ENCODE measurements at places on chromosomes 13 and 19.

GRCh38 chr13:40096357-40096901 is 441.0 kb downstream of the COG6 start:
- no peak for DNase-seq

DNA sequence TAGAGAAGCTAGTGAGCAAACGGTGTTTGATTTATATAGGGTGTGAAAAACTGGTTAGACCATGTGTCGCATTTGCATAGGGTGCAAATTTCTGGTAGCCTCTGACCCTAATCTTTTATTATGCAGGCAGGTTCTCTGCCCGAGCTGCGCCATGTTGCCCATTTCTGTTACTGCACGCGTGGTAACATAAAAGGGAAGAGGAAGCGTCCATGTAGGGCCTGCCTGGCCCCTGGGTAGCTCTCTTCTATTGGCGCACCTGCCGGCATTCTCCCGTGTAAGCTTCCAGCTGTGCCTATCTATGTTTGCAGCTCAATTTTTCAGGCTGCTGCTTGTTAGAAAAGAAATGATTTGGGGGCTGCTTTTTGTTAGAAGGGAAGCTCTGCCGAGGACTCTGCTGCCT is 14.0 kb upstream of the CD70 start:
- DNase-seq, result no peak

DNA sequence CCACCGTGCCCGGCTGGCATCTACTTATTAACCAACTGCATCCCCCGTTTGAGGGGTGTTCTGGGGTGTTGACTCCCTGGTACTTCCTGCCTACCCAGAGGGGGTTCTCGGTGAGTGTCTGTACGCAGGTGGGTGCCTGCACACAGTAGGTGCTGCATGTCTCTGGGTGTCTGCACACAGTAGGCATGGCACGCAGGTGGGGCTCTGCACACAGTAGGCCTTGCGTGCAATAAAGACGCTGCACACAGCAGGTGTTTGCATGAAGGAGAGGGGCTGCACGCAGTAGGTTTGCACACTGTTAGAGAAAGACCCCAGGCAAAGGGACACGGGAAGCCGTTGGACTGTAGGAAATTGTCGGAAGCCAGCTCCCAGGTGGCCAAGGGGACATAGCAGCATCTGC is 11.2 kb downstream of the GADD45B start:
- no peak for DNase-seq

- peak; percentile 20 for DNase-seq
Measured at GRCh38 chr13:96011291-96011872, 41.8 kb downstream of the UGGT2 start.

- DNase-seq, result no peak
Measured at GRCh38 chr19:3632739-3633558, 6.4 kb upstream of the CACTIN start.

- peak; percentile 48 for DNase-seq
Measured at GRCh38 chr13:46492946-46493345, 60.0 kb upstream of the LRCH1 start.

DNA sequence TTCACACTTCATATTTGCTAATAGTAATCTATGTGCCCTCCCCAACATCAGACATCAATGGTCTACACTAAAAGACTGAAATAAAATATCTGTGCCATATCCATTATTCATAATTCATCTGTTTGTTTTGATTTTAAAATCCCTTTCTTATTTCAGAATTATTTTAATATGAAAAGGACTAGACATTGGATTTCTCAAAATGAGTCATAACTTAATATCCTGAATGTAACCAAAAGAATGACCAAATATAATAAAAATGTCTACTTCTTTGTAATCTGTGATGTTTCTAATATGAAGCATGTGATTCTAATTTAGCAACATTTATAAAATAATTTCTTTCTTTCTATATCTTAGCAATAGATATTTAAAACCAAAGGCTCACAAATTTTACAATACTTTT is 64.9 kb downstream of the MZT1 start:
- no peak for DNase-seq

DNA sequence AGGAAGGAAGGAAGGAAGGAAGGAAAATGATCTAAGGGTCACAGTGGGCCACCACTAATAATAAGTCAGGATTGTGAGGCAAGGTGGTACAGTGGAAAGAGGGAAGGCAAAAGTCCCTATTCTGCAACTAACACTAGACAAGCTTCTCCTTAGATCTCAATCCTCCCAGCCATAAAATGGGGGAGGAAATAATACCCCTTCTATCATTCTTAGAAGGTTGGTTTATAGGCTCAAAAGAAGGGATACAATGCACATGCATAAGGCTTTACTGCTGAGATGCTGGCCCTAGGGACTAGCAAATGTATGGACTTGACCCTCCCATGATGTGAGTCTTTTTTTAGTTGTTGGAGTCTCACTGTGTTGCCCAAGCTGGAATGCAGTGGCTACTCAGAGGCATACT is 167.7 kb upstream of the ZNF507 start:
- no peak for DNase-seq

DNA sequence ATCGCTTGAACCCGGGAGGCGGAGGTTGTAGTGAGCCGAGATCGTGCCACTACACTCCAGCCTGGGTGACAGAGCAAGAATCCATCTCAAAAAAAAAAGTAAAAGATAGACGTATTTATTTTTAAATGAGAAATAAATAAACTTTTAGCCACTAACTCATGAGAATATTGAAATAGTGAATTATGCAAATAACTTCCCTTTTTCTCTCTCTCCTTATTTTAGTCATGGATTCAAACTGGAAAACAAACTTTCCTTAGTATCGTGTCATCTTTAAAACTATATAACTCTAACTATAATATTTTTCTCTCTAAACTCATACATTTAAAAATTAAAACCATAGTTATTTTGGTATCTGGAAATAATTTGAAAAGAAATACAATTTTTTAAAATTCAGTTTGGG is 96.1 kb downstream of the FRY start:
- no peak for DNase-seq

GRCh38 chr13:37113534-37113933 is 8.1 kb upstream of the CSNK1A1L start:
- no peak for DNase-seq

DNA sequence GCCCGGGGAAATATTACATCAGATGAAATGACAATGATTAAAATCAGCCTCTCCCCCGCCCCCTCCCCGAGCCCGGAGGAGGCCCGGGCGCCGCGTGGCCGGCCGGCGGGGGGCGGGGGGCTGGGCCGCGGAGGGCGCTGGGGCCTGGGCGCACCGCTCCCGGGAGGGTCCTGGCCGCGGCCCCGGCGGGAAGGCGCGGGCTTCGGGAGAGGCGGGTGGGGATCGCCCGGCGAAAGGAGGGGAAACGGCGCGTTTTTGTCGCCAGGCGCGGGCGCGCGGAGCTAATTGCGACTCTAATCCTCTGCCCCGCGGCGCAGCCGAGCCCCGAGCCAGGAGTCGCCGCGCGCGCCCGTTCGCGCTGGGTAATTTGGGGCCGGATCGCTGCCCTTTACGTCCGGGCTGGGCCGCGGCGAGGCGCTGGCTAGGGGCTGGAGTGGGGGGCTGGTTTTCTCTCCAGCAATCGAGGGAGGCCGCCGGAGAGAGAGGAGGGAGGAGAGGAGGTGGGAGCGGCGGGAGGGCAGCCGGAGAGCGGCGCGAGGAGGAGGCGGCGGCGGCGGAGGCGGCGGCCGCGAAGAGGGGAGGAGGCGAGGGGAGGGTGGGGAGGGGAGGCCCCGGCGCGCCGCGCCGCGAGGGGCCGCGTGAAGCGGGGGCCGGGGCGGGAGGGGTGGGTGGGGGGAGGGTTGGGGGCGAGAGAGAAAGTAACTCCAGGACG is at the start of gene KCTD15:
TSS of gene KCTD15 (plus strand) at position 707 of the 712 bp plus-strand sequence. CDS start 3,585 bp downstream, outside the sequence.
- DNase-seq, result peak; percentile 59

GRCh38 chr13:73248154-73248553 is 189.3 kb downstream of the KLF5 start:
- no peak for DNase-seq

- peak; percentile 78 for DNase-seq
Measured at GRCh38 chr13:109784590-109785140, 1.7 kb downstream of the IRS2 start.

DNA sequence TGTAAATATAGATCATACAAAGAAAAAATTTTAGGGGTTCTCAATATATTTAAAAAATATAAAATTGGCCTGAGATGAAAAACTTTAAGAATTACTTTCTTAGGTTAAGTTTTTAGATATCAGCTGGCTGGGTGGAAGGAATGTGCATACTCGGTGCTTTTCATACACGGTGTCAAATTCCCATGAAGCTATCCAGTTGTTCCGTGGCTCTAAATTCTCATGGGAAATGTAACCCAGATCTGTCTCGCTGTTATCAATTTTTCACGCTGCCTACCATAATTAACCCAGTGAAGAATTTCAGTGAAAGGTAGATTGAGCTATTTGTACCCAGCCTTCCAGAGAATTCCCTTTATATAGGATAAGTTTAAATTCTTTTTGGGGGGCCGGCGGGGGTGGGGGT is 11.6 kb upstream of the ZNF835 start:
- no peak for DNase-seq

DNA sequence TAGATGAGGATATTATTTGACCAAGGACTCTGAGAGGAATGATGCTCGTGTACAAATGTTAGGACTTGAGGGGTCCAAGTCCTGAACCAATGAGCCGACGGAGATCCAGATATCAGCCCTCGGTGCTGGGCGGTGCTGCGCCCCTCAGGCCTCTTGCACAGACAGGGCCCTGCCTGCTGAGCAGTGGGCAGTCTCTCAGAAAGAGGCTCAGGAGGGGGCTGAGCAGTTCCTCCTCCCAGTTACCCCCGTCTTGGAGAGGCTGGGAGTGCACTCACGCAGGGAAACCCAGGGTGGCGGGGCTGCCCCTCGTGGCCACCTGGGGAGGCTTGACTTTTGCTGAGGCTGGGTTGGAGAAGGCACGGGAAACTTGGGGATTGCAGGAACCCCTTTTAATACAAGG is 18.4 kb downstream of the TEX29 start:
- no peak for DNase-seq

- no peak for DNase-seq
Measured at GRCh38 chr13:46605825-46606554, 53.0 kb downstream of the LRCH1 start.

DNA sequence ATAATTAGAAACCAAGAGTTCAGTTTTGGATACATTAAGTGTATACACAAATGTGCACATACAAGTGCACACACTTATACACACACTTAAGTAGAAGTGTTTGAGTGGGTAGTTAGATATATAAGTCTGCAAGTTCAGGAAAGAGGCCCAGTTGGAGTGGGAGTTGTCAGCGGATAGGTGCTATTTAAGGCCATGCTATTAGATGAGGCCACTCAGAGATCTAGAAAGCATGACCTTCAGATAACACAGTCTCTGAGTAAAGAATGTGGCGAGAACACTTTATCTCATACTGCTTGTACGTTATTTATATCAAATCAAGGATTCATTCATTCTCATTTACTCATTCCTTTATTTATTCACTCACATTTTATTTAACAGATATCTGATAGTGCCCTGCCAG is 206.2 kb downstream of the POSTN start:
- no peak for DNase-seq

DNA sequence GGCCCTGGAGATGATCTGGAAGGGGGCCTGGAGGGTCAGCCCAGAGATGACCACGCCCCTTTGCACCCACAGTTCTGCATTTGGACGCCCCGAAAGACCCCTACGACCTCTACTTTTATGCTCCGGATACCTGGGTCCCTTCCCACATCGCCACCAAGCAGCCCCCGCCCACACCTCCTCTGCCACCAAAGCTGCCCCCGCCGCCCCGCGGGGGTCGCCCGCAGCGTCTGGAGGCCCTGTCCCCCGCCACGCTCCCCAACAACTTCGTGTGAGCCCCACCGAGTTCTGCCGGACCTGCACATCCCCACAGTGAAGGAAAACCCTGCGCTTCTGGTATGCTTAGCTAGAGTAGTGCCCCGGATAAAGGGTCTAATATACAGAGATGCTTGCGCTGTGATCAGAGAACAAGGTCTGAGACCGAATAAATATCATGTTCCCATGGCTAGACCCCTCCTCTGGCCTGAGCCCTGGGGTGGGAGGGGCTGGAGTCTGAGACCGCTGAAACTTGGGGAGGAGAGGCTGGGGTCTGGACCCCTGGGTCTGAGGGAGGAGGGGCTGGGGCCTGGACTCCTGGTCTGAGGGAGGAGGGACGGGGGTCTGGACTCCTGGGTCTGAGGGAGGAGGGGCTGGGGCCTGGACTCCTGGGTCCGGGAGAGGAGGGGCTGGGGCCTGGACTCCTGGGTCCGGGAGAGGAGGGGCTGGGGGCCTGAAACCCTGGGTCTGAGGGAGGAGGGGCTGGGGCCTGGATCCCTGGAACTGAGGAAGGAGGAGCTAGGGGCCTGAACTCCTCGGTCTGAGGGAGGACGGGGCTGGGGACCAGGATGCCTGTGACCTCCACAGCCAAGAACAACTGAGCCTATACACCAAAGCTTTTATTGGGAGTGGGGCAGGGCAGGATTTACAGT is 3.6 kb downstream of the GFY start:
- no peak for DNase-seq

DNA sequence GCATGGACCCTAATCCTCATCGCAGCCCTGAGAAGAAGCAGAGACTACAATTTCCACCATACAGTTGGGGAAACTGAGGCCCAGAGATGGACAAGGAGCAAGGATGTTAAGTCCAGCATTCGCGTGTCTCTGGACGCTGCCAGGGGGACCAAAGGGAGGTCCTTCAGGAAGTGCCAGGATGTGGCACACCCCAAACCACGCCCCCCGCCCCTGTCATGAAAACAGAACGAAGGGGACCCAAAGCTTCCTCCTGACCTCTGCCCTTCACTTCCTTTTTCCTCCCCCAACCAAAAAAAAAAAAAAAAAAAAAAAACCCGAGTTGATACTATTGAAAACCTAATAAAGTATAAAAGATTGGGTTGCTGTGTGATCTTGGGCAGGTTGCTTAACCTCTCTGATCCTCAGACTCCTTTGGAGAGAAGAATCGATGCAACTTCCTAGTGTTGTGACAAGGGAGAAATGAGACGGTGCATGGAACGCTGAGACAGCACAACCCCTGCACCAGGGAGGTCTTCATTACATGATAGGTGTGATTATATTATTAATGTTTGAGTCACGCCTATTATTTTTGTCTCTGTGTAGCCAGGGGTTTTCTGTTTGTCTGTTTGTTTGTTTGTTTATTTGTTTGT is 2.7 kb upstream of the ZBTB7A start:
- DNase-seq, result no peak

DNA sequence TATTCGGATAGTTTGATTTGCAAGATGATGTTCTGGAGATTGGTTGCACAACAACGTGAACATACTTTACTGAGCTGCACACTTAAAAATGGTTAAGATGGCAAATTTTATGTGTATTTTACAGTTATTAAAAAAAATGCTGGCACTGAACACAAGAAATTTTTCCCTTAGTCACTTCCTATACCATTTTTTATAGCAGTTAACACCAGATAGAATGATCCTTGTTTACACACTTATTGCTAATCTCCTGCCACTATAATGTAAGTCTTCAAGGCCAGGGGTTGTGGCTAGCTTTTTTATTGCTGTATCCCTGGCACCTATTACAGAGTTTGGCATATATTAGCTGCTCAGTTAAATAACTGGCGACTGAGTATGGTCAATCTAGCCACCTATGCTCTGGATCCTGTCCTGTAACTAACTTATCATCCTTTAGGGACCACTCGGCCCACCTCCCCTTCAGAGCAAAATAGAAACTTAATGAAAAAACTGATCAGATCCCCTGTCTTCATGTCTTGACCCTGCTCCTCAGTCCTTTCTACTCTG is 2.0 kb upstream of the EBPL start:
- DNase-seq, result peak; percentile 52

GRCh38 chr13:109547942-109548341 is 238.4 kb downstream of the IRS2 start:
- no peak for DNase-seq
